ENCODE measurements at places on chromosomes 13 and 19.
A peak's percentile ranks its signal among the peaks of the same experiment; 100 is the strongest.

DNA sequence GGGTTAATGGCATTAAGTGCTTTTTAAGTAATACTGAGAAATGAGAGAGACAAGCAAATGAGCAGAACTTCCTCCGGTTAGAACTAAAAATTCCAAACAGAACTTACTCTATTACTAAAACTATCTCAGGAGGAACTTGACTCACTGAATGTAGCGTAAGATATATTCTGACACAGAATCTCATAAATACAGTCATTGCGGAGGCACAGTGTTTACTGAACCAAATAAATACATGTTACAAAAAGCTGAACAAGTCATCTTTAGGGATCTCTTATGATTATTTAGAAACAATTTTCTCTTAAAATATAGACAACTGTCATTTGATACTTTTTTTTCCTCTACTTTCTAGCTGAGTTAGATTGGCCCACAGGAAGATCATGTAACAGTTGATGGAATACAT lies 283.1 kb downstream of the KLF12 start:
- DNase-seq, result no peak

DNA sequence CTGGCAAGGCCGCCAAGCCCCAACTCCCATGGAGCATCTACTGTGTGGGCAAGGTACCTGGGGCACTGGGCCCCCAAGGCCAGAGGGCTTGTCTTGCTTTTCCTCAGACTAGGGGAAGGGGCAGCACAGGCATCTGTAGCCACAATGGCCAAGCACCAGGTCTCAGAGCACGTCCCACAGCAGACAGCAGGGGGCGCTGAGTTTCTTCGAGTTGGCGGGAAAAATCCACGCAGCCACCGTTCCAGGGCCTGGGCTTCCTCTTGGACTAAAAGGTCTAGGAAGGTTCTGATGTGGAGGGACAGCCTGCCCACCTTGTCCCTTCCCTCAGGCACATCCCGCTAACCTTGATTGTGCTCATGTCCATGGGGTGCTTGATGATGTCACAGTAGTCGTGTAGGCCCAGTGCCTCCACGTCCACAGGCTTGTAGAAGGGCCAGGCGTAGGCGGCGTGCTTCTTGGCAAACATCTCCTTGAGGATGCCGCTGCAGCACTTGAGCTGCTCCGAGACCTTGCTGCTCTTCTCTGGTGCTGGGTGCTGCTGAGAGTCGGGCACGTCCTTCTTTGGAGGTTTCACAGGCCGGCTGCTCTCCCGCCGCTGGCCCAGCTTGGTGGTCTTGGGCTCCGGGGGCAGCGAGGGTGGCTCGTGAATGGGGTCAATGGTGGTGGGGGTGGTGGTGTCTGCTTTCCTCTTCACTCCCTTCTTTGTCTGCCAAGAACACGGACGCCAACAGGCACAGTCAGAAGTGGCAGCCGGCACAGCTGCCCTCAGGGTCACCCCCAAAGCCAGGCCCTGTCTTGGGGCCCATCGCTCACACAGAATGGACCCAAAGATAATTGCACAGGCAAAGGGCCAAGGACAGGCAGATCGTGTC lies 32.0 kb upstream of the EPHX3 start:
- DNase-seq, result peak; percentile 52

DNA sequence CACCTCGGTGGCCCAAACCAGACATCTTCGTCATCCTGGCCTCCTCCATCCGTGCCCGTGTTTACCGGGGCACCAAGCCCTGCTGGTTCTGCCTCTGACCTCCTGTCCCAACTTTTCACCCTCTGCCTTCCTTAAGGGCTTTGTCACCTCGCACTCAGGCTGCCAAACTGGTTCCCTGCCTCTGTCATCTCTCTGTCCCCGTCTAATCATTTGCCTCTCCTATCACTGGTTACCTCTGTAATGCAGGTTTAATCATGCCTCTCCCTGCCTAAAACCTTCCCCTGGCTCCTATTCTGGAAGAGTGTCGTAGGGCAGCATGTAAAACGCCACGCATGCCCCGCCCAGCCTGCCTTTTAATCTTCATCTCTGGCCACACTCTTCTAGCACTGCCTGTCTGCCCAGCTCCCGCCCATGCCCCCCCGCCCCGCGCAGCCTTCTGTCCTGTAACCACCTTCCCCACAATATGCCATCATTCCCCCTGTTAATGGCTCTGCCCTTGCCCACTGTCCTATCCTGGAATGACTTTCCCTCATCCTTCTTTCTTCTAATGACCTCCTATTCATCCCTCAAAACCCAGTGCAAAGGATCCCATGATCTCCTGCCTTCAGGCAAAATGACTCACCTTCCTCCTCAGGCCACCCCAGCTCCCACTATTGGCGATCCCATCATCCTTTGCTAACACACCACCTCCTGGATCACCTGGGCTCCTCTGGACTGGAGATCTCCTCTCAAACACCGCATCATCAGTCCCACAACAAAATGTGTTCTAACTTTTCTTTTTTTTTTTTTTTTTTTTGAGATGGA lies 66.7 kb downstream of the PEX11G start:
- DNase-seq, result no peak

DNA sequence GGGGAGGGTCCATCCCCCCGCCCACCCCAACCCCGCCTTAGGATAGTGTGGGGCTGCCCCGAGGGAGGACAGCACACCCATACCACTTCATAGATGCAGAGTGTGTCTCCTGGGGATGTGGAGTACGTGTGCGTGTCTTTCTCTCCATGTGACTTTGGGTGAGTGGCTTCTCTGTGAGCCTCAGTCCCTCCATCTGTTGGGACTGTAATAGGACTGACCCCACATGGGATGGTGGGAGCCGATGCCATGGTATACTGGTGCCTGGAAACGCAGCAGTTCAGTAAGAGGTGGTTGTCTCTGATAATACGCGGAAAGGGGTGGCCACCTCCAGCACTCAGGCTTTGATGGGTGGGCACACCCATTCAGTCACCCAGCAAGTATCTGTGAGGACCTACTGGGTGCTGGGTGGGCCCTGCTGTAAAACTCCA lies 816 bp upstream of the PRKD2 start:
- DNase-seq, result no peak

DNA sequence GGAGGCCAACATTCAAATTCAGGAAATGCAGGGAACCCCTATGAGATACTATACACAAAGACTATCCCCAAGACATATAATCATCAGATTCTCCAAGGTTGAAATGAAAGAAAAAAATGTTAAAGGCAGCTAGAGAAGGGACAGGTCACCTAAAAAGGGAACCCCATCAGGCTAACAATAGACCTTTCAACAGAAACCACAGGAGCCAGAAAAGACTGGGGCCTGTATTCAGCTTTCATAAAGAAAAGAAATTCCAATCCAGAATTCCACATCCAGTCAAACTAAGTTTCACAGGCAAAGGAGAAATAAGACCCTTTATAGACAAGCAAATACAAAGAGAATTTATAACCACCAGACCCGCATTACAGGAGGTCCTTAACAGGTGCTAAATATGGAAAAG lies 1703.6 kb upstream of the PRR20A start:
- no peak for DNase-seq

- DNase-seq, result peak; percentile 21
Measured at GRCh38 chr13:53778937-53779336, 750.3 kb downstream of the OLFM4 start.

GRCh38 chr19:23956051-23956450 lies 41.4 kb downstream of the ZNF726 start:
- no peak for DNase-seq

- no peak for DNase-seq
Measured at GRCh38 chr13:64928696-64929499, 2301.2 kb downstream of the PCDH9 start.
